Psoas muscle (tissue), 8 donors: ENCODE measurements at places on chromosomes 4 and X.

DNA sequence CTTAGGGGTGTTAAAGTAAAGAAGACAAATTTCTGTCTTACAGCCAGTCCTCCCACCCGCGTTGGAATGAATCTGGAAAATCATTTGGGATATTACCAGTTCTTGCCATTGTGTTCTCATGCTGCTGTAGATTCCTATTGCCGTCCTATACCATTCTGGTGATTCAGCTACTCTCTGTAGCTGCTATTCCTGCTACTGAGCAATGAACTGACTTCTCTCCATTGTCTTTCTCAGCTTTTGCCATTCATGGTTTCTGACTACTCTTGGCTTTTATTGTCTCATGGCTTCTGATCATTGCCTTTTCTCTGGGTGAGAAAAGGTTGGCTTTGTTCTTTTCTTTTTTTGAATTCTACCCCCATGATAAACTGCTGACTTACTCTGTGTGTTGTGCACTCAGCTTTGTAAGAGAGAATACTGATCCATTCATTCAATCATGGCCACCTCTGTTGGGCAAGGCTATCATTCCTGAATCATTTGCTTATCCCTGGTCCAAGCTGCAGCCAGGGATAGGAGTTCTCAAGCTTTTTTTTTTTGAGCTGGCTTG, 27.7 kb upstream of the METAP1 start:
- no peak for DNase-seq

- DNase-seq: no peak
Measured at GRCh38 chr4:145186729-145187128, 6.3 kb upstream of the OTUD4 start.

GRCh38 chr4:83022724-83023450, 12.1 kb upstream of the COPS4 start:
- DNase-seq: no peak

- DNase-seq: peak; percentile 91
Measured at GRCh38 chrX:120365320-120365719, 3.4 kb downstream of the ATP1B4 start.

- DNase-seq: no peak
Measured at GRCh38 chr4:167100120-167100519, 134.2 kb downstream of the SPOCK3 start.

DNA sequence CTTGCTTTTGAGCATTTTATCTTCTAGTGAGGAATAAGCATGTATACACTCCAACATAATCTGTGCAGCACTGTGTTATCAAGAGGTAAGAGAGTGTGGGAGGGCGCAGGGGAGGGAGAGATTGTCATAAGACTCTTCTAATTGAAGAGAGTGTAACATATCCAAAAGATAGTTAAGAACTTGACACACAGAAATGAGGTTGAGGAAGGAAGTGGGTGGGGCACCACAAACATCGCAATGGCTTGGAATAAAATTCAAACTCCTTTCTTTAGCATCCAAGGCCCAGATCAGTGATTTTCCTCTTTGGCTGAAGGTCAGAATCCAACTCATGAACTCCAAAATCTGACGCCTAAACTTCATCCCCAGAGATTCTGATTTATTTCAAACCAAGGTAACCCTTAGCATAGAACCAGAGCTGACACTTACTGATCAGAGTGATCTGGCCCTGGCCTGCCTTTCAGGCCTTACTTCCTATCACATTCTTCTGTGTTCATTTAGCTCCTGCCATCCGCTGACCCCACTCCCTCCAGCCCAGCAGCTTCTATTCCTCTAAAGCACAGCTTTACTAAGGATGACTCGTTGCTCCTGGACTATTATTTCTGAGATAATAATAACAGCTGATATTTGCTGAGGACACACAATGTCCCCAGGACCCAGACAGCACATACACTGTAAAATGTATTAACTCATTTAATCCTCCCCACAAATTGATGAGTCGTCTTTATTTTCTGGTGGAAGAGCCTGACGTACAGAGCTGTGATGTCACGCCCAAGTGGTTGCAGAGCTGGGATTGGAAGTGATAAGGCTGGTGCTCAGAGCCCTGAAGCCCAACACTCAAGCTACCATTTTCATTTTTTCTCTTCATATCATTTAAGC, 10.6 kb upstream of the CTSO start:
- no peak for DNase-seq

DNA sequence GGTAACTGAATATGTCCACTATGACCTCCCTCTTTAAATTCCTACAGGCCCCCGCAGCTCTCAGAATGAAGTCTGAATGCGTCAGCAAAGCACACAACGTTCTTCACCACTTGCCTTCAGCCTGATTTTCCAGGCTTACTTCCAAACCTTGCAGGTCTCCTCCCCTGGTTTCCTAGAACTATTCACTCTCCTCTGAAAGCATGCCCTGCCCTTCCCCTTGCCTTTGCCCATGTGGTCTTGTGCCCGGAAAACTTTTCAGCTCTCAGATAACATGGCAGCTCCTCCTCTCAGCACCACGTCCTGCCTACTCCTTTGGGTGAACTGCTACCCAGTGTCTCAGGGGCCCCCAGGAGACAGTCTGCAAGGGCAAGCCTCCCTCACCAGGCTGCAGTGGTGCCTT, 268.5 kb upstream of the LDB2 start:
- DNase-seq: no peak

DNA sequence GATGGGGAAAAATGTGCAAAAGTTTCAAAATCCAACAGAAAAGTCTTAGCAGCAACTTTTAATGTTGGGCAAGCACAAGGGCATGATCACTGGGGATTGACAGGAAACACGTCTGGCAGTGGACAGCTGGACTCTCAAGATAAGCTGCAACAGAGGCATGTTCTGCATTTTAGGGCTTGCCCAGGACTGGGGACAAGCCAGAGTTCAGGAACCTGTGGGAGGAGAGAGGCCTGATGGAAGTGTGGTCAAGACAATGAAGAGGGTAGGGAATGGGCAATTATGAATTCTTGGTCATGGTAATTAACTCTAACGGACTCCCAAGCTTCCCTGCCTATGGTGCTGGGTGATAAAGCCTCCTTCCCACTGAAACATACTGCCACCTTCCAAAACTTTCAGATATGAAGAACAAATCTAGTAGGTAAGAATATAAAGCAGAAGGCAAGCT, 48.4 kb downstream of the ANXA3 start:
- DNase-seq: no peak

DNA sequence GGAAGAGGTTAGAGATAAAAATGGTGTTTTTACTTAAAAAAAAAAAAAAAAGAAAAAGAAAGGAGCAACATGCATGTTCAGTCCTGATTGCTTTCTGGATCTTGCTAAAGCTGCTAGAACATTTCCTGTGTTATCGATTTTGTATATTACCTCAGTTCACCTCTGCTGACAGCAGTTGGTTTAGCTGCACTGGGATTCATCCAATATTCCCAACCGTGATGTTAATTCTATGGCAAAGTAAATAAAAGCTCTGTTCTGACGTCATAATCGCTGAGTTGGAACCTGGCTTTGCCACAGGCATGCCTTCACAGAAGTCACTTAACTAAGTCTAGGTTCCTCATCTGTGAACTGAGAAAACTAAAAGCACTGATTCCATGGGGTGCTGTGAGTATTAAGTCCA, 90.7 kb upstream of the SORBS2 start:
- no peak for DNase-seq

DNA sequence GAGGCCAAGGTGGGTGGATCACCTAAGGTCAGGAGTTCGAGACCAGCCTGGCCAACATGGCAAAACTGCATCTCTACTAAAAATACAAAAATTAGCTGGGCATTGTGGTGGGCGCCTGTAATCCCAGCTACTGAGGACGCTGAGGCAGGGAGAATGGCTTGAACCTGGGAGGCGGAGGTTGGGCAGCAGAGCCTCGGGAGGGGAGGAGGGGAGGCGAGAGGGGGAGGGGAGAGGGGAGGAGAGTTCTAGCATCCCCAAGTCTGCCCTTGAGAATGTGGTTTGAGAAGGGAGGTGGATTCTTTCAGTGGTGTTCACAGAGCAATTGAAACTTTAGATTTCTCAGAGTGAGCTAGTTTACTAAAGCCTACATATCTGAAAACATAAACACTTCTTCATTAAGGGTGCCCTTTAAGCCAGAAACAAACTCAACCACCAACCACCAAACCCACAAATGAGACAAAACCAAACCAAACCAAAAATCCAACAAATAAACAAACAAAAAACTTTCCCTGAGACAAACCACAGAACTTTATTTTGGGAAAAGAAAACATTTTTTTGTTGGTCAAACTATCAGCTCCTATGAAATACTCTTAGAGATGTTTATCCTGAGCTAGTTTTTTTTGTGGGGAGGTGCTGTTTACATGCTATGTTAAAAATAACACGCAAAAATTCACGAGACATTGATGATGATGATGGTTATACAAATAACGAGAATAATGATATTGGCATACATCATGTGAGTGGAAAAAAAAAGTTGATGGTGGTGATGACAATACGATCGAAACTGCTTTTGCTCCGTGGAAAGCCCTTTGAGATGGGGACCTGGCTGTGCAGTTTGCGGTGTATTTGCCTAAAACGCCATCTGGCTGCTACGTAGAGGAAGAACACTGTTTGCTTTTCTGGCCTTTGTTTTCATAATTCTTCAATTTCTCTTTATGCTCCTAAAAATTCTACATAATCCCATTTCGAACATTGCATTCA, 98.2 kb upstream of the PRKX start:
- DNase-seq: no peak

DNA sequence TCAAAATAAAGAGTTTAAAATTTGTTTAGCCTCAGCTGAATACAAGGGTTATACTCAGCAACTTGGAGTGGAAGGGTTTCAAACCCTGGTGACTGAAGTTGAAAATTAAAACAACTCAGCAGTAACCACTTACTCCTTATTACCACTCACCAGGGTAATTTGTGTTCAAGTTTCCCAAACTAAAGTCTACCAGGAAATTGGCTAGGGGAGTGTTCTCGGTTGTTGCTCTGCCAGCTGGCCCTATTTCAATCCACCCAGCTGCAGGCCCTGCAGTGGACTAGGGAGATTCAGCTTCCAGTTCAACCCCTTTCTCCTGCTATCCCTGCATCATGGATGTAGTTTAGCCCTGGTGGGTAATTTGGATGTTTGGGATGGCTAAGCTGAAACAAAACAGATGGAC, 37.8 kb upstream of the EXOC1L start:
- no peak for DNase-seq

GRCh38 chr4:37890801-37891259, at the start of gene TBC1D1:
TBC1D1 (plus strand) TSS chr4:37891084; CDS start chr4:37902096, 11,012 bp downstream.
- DNase-seq: peak; percentile 63

GRCh38 chrX:154516656-154517100, 646 bp upstream of the FAM3A start:
- no peak for DNase-seq

GRCh38 chr4:6869944-6870343, 39.7 kb upstream of the TBC1D14 start:
- DNase-seq: peak; percentile 60

DNA sequence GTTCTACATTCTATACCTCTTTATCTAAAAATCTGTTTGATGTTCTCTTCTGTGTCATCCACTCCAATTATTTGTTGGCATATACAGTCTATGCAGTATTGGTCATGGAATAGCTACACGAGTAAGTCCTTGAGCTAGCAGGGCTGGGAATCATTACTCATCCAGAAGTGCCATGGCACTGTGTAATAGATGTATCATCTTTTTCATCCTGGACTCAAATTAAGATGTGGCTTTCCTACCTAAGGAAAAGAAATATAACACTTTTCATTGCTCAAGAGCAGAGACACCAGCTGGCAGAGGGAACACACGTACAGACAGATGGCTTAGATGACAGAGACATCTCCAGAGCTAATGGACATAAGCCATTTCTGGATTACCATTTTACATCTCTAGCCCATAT, 159.8 kb downstream of the FAM13A start:
- no peak for DNase-seq

DNA sequence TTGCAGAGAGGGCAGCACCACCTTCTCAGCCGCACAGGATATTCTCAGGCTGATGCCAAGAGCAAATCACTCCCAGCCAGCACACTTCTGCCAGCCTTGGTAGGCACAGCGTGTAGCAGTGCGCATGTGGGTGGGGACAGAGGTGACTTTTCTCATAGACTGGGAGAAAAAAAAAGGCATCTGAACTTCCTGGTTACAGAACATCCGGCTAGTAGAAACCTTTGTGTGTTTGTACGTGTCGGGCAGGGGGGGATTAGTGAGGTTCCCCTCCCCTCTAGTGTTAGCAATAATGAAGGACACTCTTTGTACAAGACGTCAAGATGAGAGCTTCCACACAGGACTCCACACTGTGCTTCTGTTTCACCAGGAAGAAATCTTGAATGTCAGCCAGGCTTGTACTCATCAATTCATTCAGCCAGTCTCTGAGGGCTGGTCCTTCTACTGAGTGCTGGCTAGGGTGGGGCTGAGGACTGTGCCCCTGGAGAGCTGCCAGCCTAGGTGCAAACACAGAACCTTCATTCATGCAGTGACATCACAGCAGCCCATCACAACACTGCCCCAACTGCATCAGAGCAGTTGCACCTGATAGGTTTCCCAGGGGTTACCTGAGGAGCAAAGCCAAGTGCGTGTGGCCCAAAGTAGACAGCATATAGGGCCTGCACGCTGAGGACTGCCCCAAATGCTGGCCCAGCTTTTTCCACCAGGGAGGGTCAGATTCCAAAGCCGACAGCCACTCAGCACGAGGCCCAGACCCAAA, 34.7 kb downstream of the SLC25A5 start:
- no peak for DNase-seq
